ENCODE measurements at places on chromosomes 13 and 19.

DNA sequence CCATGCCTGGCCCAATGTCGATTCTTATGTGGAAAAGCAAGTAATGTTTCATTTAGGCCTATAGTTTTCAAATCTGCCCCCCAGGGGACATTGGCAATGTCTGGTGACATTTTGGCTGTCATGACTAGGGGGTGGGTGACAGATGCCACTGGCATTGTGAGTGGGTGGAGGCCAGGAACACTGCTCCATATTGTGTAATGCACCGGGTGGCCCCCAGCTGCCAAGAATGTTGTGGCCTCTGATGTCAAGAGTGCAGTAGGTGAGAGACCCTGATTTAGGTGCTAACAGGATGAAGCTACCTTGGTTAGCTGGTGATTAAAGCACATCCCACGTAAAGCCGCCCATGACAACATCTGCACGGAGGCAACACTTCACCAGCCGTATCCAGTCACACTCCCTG is 10.8 kb downstream of the C19orf44 start:
- no peak for DNase-seq

DNA sequence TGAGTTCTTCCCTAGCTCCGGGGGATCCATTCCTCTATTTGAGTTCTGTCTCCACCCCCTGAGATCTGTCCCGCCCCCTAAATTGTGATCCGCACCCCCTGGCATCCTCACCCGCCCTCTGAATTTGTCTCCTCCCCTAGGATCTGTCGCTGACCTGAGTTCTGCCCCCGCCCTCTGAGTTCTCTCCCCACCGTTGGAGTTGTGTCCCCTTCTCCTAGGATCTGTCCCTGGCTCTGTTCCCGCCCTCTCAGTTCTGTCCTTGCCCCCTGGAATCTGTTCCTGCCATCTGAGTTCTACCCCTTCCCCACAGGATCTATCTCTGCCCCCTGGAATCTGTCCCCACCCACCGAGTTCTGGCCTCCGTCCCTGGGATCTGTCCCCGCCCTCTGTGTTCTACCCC is 1.0 kb upstream of the SLC17A7 start:
- DNase-seq: no peak

- no peak for DNase-seq
Observed at GRCh38 chr13:98626298-98626935, 49.5 kb upstream of the STK24 start.

- no peak for DNase-seq
Observed at GRCh38 chr19:30549151-30549550, 177.0 kb downstream of the ZNF536 start.

- DNase-seq: no peak
Observed at GRCh38 chr19:19510432-19510831, 4.9 kb downstream of the TSSK6 start.

DNA sequence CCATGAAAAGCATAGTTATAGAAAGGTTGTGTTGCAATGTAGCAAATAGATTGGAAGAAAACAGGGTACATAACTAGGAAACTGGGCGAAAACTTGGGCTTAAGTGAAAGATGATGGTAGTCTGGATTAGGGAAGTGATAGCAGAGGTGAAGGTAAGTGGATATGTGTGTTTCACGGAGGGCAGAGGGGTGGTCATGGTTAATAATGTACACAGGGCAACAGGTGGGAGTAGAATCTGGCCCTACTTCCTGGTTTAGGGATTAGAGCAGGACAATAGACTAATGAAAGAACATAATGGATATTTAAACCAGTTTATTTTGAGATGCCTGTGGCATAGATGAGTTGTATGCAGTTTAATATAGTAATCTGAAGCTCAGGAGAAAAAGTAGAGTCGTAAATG is 257.3 kb upstream of the SPRY2 start:
- DNase-seq: no peak

DNA sequence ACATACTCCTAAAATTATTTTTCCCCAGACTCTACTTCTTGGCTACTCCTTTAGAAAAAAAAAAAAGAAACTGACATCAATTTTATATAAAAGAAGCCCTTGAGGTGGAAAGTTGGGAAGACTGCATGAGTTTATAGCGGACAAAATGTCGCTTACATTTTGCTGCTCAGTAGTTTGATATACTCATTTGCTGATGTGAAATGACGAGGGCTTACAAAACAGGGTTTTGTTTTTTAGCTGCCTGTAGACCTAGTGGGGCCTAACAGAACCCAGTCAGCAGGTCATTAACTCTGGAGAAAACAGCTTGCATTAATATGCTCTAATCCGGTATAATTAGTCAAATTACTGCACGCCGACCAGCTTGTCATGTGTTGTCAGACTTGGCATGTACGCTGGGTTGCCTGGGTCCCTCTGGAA is 37.6 kb upstream of the MAB21L1 start:
- DNase-seq: no peak

DNA sequence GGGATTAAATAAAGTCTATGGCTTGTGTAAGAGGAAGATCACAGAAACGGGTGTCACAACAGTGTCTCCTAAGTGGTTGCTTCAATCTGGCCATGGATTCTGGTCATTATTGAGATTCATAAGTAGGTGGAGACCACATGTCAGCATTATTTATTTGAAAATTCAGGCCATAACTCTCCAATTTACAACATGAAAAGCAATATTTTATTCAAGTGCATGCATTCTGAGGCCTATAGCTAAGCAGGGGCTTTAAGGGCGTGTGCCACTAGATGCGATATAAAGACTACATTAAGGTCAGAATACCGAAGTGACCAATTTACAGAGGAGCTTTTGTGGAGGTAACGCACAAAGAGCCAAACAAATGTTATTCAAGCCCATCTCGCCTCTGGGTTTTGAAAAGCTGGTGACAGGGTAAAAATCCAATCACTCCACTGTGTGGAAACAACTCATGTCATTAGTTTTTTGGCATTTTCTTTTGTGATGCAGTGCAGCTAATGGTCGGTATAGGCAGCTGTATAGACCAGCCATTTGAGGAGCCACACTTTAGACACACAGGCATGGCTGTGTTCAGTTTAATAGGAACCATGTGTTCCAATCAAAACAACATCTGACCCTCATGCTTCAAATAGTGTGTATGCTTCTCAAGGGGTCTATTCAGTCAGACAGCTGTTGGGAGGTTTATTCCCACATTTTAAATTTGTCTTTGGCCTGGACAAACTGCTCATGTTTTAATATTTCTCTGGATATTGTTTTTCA is 123.7 kb downstream of the KL start:
- DNase-seq: no peak

DNA sequence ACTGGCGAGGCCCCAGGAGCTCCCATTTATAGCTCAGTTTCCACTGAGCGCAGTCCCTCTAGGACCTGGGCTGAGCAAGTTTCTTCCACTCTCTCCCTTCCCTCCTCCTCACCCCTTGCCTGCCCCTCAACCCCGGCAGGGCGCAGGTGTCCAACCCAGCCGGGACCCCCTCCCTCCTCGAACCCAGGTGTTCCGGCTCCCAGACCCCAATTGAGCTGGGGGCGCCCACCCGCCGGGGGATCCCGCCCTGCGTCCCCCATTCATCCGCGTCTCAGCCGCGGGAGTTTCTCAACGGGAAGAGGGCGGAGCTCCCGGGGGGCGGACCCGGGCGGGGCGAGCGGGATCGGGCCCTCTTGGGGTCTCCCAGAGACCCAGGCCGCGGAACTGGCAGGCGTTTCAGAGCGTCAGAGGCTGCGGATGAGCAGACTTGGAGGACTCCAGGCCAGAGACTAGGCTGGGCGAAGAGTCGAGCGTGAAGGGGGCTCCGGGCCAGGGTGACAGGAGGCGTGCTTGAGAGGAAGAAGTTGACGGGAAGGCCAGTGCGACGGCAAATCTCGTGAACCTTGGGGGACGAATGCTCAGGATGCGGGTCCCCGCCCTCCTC is at the start of gene KIRREL2:
TSS of gene KIRREL2 (plus strand) at position 366 of the 604 bp plus-strand sequence. CDS start at position 575, 209 bp downstream.
- no peak for DNase-seq

DNA sequence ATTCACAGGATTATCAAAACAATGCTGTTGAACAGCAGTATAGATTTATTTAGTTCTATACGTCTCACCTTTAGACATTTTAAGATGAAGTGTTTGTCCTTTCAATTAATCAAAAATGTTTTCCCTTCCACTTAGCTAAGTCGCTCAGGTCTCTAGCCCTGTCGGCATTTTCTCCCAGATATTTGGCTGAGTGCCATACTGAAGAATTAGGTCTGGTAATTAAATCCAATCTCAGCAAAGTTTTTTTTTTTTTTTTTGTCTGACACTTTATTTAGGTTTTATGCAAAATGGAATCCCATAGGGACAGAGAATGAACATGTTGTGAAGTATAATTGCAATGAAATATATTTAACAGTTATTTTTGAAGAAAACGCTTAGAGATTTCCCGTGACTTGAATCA is 44.1 kb downstream of the RFC3 start:
- no peak for DNase-seq

GRCh38 chr19:31070146-31071065 is 278.8 kb downstream of the TSHZ3 start:
- DNase-seq: no peak

- DNase-seq: no peak
Observed at GRCh38 chr19:54160182-54160811, 776 bp upstream of the LENG1 start.

DNA sequence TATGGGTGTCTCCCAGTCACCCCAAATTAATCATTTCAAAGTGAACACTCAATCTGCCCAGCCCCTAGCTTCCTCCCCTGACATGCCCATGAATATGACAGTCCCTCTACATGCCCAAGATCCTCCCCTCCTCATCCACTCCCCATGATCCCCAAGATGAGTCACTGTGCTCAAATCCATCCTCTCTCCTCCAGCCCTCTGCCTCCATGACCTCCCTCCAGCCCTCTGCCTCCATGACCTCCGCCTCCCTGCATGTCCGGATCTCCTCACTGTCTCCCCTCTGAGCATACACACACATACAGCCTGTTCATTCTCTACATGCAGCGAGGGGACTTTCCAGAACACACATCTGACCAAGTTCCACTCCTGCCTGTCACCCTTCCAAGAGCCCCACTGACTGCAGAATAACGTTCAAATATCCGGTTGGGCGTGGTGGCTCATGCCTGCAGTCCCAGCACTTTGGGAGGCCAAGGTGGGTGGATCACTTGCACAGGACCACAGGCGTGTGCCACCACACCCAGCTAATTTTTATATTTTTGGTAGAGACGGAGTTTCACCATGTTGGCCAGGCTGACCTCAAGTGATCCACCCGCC is 18.4 kb upstream of the FEM1A start:
- DNase-seq: no peak

- DNase-seq: no peak
Observed at GRCh38 chr13:50196118-50196517, 180.9 kb downstream of the KCNRG start.

- DNase-seq: no peak
Observed at GRCh38 chr13:24194447-24194846, 33.9 kb downstream of the SPATA13 start.

DNA sequence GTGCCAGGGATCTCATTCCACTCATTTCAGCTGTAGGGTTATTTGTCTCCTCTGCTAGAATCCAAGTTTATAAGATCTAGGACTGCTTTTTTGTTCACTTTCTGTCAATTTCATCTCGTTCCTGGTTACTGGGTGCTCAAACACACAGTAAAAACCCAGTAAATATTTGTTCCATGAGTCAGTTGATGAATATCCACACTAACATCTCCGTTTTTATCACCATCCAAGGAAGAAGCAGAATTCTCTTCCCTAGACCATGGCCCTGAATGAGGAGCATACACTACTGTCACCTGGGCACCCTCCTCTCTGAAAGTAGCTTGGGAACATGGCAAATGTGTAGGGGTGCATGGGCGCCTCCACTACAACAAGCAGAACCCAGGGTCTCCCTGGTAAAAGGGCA is 390.8 kb downstream of the FOXO1 start:
- DNase-seq: no peak

GRCh38 chr13:47976325-47976724 is 24.7 kb downstream of the SUCLA2 start:
- DNase-seq: no peak

DNA sequence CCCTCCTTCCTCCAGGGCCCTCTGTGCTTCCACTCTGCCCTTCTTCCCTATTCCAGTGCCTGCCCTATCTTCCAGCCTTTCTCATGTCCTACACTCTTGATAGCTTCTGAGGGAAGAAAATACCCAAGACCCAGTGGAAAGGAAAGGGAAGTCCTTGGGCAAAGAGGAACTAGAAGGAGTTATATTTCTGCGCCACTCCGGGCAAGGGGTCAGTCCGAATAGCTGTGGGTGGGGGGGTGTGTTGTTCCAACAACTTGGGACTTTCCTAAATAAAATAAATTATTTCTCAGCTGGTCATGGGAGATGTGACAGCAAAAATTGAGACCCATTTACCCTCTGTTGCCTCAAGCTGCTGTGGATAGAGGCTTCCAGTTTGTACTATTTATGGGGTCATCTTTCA is 23.2 kb downstream of the CABP5 start:
- DNase-seq: no peak

DNA sequence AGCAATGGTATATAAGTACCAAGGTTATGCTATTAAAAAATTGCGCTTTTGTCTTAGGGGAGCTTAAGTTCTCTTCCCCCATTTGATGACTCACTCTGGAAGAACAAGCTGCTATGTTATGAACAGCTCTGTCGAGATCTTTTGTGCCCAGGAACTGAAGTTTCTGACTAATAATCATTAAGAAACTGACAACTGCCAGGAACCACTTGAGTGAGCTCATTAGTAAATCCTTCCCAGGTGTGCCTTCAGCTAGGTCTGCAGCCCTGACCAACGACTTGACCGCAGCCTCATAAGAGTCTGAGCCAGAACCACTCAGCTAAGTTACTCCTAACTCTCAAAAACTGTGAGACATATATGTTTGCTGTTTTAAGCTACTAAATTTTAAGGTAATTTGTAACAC is 147.8 kb downstream of the SLITRK6 start:
- DNase-seq: no peak

DNA sequence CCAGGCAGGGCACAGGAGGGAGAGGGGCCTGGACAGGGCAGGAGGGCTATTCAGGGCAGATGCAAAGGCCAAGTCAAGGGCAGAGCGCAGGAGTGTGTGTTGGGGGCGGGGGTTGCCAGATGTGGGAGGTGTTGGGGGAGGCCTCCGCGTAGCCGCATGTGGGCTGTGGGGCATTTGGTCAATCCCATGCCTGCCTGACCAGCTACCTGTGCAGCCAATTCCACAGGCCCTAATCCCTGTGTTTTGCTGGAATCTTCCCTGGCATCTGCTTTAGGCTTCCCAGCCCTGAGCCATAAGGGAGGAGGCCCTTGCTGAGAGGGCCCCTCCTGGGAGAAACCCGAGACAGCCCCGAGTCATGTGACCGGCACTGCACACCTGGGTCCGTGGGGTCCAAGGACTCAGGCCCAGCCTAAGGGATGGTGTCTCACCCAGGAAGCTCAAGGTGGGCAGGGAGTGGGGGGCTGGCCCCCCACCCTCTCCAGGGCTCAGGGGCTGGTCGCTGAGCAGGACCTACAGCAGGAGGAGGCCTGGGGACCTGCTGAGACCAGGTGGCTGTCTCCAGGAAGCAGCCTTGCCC is 20.3 kb downstream of the RFX1 start:
- no peak for DNase-seq

- no peak for DNase-seq
Observed at GRCh38 chr13:29319451-29319850, 276.0 kb downstream of the SLC7A1 start.
